Epithelial cell of prostate (primary cell): ENCODE measurements at places on chromosomes 5 and 9.

- no peak for DNase-seq
Observed at GRCh38 chr9:115116421-115117284, 1.3 kb downstream of the TNC start.

GRCh38 chr5:57431759-57432158, 50.9 kb downstream of the ACTBL2 start:
- no peak for DNase-seq

- no peak for DNase-seq
Observed at GRCh38 chr5:3391210-3391609, 204.4 kb upstream of the IRX1 start.

- DNase-seq = no peak
Observed at GRCh38 chr9:29322240-29322639, 1749.0 kb upstream of the C9orf72 start.

GRCh38 chr5:63025679-63026078, 447.1 kb downstream of the LRRC70 start:
- no peak for DNase-seq

- no peak for DNase-seq
Observed at GRCh38 chr5:14447958-14448911, 133.4 kb upstream of the OTULINL start.

- DNase-seq = no peak
Observed at GRCh38 chr5:56501781-56502557, 268.8 kb upstream of the ANKRD55 start.

- DNase-seq = no peak
Observed at GRCh38 chr5:172113036-172113435, 75.0 kb downstream of the STK10 start.
